Skeletal muscle cell (primary cell): ENCODE measurements at places on chromosomes 5 and 9.

DNA sequence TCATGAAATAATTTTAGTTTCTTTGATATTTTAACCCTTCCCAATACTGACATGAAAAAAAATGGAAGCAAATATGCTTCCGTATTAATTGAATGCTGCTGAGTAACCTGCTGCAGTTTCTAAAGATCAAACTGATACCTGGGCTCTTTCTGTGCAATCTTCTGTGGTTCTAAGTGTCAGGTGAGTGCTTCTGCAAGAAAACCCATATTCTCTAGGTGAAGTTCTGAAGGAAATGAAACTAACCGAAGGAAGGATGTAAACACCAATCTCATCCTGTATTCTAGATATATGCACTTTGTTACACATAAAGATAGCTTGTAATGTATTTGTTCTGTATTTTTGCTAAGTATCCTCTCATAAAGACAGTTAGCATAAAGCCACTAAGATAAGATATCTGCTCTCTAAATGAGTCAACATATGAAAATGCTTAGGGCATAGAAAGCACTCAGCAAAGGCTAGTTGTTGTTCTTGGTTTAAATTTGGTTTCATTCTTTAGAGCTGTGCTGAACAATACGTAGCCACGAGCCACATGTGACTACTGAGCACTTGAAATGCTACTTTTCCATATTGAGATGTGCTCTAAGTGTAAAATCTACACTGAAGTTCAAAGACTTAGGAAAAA lies 52.0 kb downstream of the ITGA2 start:
- DNase-seq, result no peak

DNA sequence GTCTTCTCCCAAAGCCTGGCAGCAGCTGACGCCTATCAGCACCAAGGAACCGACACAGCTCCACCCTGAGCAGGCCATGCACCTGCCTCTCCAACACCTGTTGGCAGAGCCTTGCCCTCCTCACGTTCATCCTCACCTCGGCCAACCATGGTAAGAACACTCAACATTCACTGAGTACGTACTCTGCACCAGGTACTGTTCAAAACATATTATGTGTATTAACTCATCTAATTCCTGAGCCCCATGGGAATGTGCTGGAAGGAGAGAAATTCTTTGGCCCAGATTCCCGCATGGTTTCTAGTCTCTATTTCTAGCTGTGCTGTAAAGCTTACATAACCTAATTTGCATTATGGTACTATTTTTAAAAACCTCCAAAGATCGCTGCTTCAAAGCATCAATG lies 86.1 kb downstream of the GPR21 start:
- DNase-seq, result no peak

GRCh38 chr9:134320868-134321471 lies 5.3 kb upstream of the RXRA start:
- DNase-seq, result no peak

- DNase-seq, result no peak
Observed at GRCh38 chr9:79731171-79731890, 159.6 kb downstream of the TLE4 start.

- DNase-seq, result no peak
Observed at GRCh38 chr9:25830381-25830780, 152.1 kb upstream of the TUSC1 start.

GRCh38 chr5:79295029-79295428 lies 59.1 kb downstream of the JMY start:
- DNase-seq, result no peak

DNA sequence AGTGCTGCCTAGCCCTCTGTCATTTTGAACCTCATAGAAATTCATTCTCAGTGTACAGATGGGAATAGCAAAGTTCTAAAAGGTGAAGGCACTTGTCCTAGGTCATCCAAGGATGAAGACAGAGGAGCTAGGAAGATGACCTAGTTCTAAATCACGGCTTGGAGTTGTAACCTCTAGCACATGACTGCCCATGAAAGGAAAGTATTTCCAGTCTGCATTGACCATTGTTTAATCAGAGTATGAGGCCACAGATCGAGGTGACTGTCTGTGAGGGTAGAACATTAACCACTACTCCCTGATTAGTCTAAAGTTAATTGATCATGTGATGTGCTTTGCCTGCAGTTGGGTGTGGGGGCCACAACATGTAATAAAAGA lies 674 bp upstream of the TNFSF15 start:
- no peak for DNase-seq

DNA sequence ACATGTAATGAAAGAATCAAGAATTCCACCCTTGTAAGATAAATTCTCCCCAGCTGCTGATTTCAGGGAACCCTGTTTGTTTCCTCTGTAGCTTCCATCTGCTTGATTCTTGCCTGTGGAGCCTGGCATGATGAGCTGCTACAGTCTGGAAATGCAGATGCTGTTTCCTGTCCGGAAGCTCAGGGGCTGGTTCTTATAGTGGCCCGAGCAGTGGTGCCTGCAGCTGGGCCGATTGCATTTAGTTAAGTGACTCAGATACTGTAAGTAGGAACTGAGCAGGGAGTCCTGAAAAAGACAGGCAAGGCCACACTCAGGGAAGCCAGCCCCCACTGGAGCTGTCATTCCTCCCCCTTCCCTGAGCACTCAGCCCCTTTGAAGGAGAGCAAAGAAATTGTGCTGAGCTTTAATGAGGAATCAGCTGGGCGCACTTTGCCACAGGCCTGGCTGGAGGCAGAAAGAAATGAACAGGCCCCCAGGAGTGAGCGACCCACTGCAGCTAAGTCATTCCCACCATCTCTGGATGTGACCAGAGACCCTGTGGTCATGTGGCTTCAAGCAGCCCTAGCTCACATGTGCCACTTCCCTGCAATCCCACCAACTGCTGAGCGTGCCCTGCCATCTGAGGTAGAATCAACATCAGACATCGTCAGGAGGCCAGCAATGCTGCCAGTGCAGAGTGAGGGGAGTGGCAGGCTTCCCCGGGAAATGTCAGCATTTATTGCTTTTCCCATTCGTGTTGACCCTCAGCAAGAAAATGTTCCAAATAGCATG lies 206.0 kb upstream of the WWC1 start:
- DNase-seq, result no peak

DNA sequence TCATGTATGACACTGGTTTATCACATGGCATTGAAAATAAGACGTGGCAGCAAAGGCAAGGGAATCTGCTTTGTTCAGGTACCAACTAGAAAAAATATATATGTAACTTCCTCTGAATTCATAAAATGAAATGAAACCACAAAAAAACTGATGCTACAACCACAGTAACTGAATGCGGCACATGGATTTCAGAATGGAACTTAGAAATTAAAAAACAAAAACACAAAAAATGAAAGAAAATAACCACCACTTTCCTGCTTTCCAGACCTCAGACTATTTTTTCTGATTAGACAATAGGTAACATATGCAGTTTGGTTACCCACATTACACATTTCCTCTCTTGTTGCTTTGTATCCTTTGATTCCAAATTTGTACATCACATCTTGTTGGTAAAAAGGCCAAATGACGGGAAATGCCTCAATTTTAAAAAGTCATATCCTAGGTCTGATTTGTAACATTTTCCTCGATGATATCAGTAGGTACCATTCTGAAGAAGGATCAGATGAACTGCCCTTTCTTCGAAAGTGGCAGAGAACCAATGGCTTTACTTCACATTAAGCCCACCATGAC lies 18.1 kb upstream of the PDCL start:
- DNase-seq, result no peak

DNA sequence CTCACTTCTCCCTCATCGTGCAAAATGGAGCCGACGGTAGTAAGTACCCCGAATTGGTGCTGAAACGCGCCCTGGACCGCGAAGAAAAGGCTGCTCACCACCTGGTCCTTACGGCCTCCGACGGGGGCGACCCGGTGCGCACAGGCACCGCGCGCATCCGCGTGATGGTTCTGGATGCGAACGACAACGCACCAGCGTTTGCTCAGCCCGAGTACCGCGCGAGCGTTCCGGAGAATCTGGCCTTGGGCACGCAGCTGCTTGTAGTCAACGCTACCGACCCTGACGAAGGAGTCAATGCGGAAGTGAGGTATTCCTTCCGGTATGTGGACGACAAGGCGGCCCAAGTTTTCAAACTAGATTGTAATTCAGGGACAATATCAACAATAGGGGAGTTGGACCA lies 979 bp downstream of the PCDHGA12 start:
- DNase-seq, result no peak

DNA sequence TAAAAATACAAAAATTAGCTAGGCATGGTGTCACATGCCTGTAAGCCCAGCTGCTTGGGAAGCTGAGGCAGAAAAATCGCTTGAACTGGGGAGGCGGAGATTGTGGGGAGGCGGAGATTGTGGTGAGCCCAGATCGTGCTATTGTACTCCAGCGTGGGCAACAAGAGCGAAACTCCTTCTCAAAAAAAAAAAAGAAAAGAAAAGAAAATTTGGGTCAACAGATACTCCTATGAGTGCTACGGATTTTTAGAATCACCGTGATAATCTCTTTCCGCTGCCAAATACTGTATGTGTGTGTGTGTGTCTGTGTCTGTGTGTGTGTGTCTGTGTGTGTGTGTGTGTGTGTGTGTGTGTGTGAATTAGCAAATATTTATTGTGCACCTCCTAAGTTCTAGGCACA lies 64.4 kb downstream of the ARRDC3 start:
- no peak for DNase-seq

DNA sequence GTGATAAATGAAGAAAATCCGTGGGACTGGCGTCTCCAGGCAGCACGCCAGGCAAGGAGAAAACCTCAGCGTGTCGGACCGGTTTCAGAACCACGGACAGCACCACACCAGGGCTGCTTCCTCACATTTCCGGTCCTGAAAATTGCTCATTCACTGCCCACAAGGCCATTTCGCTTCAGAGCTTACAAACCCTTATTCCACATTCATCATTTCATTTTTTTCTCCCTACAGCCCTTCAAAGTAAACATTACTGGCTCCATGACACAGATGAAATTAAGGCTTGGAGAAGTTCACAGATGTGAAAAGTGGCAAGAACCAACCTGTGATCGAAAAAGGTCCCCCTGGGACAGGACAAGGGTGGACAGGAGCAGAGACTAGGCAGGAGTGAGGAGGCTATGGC lies 1.5 kb upstream of the GPRIN1 start:
- peak; percentile 64 for DNase-seq

GRCh38 chr5:11069041-11069440 lies 308.0 kb upstream of the DAP start:
- DNase-seq, result no peak

DNA sequence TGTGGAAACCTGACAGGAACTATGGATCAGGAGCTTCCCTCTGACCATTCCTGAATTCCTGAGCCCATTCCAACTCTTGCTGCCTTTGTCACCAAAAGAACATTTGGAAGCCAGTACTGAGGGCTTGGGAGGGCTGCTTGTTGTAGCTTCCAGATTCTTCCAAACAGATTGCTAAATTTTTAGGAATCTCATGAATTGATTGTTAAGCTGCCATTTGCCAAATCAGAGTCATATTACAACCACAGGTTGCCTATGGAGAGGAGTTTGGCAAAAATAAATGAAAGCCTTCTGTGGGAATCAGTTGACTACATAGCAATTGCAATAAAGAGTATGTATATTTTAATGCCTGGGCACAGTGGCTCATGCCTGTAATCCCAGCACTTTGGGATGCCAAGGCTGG lies 39.2 kb upstream of the SLC28A3 start:
- DNase-seq, result no peak

- DNase-seq, result no peak
Observed at GRCh38 chr9:4442806-4443205, 47.5 kb upstream of the SLC1A1 start.

GRCh38 chr9:99023231-99023630 lies 79.5 kb downstream of the COL15A1 start:
- no peak for DNase-seq

DNA sequence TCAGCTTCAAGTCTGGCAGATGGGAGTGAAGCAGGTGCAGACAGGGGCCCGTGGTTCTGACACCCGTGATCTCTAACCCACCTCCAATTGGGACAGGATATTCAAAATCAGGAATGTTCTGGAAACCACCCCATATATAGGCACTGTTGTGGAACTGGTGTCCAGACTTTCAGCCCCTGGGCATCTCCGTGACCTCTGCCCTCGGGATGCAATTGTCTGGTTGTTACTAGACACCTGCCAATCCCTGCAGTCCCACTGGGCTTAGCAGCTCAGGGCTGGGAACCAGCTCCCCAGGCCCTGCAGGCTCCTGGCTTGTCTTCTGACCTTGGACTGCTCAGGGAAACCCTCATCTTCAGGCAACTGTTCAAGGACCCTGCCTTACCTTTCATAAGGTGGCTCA lies 38.8 kb downstream of the NTNG2 start:
- no peak for DNase-seq

- DNase-seq, result no peak
Observed at GRCh38 chr9:631596-631995, 209.9 kb upstream of the DMRT1 start.

DNA sequence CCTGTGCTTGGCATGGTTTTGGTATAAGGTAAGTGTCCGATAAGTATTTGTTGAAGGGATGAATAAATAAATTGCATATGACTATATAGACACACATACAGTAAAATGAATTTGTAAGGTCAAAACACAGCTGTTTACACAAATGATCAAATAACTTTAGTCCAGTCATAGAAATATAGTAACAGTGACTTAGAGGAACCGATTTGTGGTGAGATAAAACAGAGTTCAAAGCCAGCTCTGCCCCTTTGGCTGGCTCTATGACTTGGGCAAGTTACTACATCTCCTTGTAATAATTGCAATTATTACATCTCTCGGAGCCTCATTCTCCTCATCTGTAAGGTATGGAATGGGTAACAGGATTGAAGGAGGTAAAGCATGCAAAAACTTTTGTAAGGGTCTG lies 384.0 kb downstream of the PLK2 start:
- DNase-seq, result no peak

DNA sequence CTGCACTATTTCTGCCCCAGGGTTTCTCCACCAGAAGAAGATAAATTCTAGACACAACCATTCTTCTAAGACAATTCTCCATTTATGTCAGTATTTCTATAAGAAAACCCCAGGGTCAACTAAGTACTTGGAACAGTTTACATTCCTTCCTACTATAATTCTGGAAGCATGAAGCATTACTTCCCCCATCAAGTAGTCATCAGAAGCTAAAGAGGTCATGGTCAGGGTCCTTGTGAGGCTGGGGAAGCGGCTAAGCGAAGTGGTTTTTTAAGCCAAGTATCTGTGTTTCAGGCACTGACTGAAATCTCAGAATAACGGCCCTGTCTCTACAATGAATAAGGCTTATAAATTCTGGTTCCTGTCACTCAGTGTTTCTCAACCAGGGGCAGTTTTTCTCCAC lies 197.8 kb downstream of the GLIS3 start:
- DNase-seq, result peak; percentile 56

- no peak for DNase-seq
Observed at GRCh38 chr5:142506046-142506445, 179.8 kb downstream of the FGF1 start.
